ENCODE measurements at places on chromosomes 2 and 18.

DNA sequence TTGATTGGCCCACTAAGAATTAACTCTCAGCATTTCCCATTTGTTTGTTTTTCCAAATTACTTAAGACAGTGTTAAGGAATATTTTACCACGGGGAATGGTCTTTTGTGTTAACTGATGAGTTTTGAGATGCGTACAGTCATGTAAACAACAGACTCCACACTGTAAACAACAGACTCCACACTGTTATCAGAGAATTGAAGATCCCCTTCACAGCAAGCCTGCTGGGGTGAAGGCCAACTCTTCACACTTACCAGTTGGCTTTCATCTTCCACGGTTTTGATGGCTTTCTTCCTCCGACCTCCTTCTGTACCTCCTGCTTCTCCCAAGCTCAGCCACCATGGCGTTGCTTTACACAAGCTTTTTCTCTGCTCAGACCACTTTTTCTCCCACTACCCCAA lies 166.8 kb downstream of the TMEM200C start:
- no peak for DNase-seq

- no peak for DNase-seq
Observed at GRCh38 chr2:63587814-63588384, 378 bp downstream of the WDPCP start.

GRCh38 chr2:224786848-224787247 lies 70.7 kb upstream of the CCDC195 start:
- DNase-seq = no peak

DNA sequence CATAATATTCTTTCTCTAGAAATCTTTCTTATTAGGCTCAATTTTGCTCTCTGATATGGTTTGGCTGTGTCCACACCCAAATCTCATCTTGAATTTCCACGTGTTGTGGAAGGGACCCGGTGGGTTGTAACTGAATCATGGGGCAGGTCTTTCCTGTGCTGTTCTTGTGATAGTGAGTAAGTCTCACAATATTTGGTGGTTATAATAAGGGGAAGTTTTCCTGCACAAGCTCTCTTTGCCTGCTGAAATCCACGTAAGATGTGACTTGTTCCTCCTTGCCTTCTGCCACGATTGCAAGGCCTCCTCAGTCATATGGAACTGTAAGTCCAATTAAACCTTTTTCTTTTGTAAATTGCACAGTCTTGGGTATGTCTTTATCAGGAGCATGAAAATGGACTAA lies 73.8 kb downstream of the CAVIN2 start:
- DNase-seq = no peak

GRCh38 chr2:28166956-28167355 lies 225.7 kb upstream of the FOSL2 start:
- no peak for DNase-seq

- DNase-seq = no peak
Observed at GRCh38 chr2:191014653-191015020, 666 bp upstream of the STAT1 start.

DNA sequence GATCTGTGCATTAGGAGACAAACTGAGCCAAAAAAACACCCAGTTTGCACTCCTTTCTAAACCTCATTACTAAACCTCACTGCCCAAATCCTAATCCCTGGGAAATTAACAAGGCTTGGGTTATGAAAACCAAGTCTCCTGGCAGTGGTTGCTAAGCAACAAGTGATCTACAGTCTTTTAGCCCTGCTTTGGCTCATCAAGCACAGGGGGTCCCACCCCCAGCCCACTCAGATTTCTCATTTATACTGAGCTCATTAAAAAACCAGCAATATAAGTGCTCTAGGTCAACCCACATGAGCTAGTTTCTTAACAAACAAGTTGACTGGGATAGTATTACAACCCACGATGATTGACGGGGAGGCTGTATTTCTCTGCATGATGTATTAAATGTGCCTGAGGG lies 18.4 kb downstream of the DNER start:
- no peak for DNase-seq

DNA sequence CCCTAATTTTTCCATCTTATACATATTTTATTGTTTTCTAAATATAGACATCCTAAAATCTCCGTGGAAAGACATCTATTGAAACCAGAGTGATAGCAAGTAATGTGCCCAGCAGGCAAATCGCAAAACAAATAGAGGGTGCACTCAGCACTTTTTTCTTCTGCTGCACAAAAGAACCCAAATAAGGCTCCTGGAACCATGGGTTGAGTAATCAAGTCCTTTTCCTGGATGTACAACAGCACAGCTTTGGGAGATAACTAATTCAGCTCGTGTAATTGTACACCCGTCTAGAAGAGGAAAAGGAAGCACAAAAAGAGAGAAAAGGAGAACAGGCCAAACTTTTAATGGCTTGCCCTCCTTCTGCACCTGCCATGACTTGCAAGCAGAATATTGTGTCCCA lies 126.9 kb upstream of the TLK1 start:
- DNase-seq = no peak

- no peak for DNase-seq
Observed at GRCh38 chr2:223697892-223698645, 95.9 kb upstream of the SCG2 start.

DNA sequence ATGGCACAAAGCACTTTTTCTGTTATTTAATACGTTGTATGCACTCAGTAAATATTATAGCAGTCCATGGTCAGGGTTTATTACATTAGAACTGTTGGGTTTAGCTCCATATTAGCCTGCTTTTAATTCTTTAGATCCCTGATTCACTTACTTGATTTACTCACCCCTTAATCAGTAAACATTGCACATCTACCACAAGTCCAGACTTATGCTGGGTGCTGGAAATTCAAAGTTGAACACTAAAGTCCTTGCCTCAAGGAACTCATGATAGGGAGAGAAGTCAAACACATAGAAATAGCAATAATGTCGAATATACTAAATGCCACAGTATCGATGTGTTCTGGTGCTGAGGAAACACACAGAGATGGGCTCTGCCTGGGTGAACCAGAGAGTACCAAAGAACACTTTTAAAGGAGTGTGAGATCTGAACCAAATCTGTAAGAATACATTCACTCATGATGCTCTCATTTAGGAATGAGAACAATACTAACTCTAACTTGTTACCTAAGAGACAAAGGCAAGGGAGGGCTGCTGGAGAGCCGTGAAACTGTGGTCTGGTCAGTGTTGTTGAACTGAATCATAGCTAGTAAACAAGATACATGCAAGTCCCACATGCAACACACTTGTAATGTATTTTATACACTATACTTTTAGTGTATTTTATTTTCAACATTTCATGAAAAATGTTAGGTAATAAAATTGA lies 4.9 kb downstream of the STAT4 start:
- DNase-seq = no peak
